EH (cell line): ENCODE measurements at places on chromosomes 4 and X.

DNA sequence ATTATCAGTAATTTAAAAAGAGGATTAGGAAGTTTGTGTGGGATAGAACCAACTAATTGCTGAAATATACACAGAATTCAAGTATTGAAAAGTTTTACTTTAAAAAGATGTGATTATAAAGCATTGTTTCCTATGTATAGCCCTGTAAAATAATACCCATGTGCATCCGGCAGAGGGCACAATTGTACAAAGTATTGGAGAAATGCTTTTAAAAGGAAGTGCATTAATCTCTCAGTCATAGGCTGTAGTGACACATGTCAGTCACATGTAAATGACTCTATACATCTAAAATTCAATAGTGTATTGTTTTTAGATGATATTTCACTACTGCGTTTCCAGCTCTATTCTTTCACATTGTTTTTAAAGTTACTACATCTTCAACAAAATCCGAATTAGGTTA is 9.7 kb upstream of the GEMIN8 start:
- peak; percentile 50 for DNase-seq

DNA sequence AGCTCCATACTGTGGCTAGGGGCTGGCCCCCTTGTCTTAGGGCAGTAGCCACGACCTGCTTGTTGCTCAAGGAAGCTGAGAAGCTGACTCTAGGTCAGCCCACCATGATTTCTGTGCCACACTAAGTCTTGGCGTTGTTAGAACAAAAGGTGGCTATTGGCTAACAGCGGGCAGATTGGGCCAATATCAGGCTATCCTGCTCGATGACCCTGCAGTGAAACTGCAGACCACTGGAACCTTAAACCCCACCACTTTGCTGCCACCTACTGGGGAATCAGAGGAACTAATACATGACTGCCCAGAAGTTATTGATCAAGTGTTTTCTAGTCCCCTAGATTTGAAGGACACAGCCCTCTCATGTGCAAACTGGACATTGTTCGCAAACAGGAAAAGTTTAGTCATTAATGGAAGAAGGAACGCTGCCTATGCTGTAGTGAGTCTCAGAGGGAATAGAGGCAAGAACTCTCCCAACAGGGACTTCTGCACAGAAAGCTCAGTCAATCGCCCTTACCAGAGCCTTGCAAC is 17.0 kb upstream of the PAPSS1 start:
- peak; percentile 66 for DNase-seq

DNA sequence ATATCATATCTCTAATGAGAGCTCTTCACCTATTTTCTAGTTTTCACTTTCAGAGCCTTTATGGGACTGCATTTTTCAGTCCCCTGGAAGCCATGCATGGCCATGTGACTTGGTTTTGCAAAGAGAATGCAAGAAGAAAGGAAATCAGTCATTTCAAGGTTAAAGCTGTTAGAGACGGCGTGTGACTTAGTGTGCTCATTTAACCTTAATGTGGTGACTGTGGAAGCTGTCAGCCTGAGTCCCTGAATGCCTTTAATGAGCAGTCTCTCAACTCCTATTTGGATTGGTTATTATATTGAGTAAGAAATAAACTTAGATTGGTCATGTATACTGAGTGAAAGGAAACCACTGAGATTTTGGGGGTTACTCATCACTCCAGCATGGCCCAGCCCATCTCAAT is 212.7 kb downstream of the KCNIP4 start:
- DNase-seq: no peak

DNA sequence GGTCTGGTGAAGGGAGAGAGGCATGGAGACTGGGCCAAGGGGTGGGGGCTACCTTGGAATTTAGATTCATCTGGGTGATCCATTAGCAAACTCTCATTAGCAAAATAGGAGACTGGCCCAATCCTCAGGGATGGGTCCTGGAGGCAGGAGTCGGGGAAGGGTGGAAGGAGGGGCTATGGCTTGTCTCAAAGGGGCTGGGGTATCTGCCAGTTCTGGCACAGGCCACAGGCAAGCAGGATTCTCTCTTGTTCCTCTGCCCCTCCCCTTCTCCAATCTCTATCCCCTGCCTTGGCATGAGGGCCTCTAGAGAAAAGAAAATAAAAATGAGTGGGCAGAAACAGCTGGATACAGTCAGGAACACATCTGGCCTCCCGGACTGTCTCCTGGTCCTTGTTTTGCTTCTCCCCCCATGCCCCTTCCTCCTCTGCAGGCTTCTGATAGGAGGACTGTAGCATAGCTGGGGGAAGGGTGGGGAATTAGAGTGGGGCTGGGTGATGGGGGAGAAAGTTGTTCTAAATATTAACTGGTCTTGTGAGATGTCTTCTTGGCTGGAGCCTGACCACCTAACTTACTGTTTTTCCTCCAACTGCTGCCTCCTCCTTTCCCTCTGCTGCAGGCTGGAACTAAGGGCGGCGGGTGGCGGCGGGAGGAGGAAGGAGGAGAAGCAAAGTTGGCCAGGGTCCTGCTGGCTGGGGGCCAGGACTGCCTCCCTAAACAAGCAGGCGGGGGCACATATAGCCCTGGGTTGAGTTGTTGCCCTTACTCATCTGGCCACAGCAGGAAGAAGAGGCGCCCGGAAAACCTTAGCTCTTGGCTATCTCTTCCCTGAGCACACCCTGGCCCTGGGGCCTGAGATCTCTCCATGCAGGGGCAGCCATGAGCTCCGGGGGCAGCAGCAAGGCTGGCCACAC is 53.3 kb upstream of the LAS1L start:
- DNase-seq: peak; percentile 76

DNA sequence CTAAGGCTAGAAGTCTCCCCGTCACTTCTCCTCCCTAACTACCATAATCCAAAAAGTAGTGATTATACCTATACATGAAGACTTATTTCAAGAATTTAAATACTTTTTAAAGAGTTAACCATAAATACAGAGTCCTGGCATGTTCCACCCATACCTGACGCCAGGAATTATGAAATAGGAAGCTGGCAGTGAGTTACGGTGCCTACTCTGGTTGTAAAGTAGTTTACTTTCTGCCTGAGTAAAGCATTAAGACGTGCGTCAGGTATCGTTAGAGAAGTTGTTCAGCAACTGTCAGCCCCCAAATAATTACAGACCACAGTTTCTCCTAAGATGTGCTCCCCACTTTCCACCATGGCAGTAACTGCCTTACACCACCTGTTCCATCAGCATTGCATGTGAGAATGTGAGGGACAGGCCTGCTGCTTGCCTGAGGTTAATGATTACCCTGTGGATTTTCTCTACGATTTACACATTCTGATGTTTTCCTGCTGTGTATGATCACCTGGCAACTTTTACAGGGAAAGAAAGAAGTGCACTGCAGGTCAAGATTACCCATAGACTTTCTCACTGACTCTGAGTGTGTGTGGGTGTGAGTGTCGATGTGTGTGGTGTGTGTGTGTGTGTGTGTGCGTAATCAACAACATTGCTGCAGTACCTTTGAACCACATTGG is 92.3 kb upstream of the SLC7A11 start:
- DNase-seq: no peak

DNA sequence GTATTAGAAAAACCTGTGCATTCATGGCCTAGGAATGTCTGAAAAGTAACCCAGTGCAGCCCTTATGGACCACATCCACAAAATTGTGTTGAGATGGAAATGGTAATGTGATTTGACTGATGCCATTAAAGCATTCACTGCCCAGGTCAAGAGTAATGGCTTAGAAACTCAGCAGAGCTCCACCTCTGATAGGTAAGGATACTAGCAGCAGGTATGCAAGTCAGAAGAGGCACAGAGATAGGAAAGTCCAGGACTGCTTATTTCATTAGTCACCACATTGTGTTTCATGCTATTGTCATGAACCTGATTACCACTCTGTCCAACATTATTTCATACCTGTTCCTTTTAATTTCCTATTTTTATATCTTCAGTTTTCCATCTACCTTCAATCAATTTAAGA is 2042.2 kb downstream of the ARAP2 start:
- DNase-seq: no peak

DNA sequence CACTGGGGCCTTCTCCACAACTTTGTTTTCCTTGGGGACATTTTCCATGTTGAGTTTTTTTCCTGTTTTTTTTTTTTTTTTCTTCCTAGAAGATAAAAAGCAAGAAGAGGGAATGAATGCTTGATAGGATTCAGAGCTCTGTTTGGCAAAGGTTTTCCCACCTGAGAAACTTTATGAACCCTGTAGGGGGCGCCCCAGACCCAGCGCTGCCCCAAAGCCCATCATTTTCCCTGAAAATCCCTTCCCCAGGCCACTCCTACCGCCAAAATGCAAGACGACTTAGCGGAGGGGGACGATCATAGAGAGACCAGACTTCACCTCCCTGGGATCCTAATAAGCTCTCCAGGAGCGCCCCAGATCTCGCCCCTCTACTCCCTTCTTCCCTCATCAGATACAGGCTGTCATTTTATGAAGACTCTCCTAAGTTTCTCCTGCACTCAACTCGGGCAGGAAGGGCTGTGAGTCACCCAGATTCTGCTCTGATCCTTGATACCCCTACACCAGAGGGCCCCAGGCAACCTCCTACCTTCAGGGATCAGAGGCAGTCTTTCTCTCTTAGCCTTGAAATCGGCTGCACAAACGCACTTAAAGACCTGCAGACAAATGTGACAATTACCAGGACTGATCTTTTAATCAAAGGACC is 1.4 kb downstream of the BEX5 start:
- no peak for DNase-seq

GRCh38 chr4:85527815-85528214 is 52.9 kb downstream of the ARHGAP24 start:
- DNase-seq: no peak

DNA sequence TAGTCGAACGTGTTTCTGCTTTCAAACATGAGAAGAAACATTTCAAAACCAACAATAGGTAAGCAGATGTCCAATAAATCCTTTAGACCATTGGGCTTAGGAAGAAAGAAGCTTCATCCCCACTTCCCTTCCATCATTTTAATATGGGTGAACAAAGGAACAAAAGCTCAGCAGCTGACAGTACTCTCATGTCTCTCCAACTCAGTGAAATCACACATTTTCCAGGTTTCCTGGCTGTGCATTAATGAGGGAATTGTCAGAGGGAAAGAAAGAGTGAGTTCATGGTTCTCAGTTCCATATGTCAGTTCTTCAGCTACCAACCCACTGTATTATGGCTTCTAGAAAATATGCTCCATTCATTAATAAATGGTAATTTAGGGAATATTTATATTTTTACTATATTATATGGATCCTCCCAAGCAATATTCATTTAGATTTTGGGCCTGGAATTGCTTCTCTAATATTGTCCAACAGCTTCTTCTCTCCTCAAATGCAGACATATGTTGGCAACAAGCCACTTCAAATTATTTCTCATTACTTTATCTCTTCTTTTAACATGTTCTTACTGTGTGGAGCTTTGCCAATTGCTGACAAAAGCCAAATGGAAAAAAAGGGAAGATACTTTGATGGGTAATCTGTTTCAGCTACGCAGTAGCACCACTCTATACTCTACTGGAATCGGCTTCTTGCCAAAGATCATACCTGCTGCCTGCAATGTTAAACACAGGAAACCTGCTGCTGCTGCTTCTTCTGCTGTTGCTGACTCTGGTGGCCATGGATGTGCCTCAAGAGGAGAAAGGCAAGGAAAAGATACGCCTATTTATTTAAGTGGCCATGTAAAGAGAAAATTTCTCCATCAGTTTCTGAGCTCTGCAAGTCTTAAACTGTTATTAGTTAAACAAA is 1757.6 kb downstream of the ARAP2 start:
- no peak for DNase-seq

DNA sequence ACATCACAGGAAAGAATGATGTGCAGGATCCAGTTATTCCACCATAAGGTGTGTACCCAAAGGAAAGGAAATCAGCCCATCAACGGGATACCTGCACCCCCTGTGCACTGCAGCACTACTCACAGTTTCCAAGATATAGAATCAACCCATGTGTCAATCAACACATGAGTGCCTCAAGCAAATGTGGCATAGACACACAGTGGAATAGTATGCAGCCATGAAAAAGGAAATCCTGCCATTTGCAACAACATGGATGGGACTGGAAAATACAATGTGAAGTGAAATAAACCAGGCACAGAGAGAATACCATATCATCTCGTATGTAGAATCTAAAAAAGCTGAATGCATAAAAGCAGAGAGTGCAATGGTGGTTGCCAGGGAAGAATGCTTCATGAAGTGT is 53.3 kb downstream of the DHRSX start:
- no peak for DNase-seq

DNA sequence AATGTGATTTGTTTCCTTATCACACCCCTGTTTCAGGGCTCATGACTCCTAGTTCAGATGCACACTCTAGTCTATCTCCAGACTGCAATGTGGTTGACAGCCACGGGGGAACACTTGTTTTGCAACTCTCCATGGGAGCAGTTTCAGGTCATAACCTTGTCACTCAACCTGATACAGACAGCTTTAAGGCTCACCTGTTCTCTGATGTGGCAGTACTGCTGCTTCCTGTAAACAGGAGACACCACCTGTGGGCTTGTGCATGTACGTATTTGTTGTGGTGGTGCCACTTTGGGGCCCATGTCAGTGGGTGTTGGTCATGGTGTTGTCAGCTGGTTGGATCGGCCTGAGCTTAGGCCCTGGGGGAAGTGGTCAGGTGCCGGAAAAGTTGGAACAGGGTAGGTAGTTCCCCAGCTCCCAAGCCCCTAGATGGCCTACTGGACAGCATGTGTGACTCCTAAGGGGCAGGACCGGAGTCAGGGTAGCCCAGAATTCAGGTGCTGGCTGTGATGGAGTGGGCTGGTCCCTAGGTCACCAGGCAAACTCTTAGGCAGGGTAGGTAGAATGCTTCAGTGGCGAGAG is 46.2 kb downstream of the FAM9B start:
- no peak for DNase-seq

GRCh38 chr4:173237152-173237551 is 68.5 kb downstream of the GALNT7 start:
- DNase-seq: peak; percentile 56

DNA sequence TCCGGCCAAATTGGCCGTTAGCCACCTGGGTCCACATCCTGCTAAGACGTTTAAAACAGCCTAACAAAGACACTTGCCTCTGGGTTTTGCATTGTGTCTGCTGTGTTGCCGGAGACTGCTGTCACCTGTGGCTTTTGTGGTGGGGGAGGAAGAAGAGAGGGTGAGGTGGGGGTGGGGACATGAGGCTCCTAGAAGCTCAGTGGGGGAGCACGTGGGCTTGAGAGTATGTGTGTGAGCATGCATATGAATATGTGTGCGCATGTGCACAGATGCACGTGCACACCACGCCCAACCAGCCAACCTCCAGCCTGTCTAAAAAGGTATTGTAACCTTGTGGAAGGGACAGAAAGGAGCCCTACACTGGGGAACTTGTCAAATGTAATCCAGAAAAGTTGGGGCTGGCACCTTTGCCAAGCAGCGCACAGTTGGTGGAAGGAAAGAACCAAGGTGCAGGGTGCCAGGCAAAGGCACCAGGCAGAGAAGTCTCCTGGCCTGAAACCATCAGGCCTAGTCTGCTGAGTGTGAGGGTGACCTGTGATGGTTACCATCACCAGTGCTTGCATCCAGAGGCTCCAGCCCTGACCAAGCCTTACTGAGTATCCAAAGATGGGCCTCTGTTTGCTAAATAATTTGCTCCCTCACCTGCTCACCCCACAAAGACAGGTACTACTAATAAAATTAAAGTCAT is 10.1 kb upstream of the SASH3 start:
- DNase-seq: no peak
